ENCODE measurements at places on chromosomes 7 and 10.

- DNase-seq, result no peak
These were observed 305.8 kb downstream of the PLXNA4 start for GRCh38 chr7:132270517-132270916.

DNA sequence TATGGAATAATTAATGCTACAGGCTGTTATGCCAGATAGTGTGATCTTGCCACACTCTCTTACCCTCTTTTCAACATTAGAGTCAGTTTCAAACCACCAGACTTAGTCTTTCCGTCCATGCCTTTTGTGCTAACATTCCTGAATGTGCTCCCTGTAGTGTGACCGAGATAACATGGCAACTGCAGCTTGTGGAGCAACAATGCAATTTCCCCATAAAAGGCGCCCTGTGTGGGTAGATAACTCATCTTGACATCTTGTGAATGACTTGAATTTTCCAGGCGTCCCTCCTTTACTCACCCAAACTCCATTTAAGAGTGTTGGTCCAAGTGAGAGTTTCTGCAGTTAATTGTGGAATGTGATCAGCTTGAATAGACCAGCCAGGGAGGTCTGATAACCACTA lies 99.6 kb downstream of the DNAH11 start:
- DNase-seq, result no peak

DNA sequence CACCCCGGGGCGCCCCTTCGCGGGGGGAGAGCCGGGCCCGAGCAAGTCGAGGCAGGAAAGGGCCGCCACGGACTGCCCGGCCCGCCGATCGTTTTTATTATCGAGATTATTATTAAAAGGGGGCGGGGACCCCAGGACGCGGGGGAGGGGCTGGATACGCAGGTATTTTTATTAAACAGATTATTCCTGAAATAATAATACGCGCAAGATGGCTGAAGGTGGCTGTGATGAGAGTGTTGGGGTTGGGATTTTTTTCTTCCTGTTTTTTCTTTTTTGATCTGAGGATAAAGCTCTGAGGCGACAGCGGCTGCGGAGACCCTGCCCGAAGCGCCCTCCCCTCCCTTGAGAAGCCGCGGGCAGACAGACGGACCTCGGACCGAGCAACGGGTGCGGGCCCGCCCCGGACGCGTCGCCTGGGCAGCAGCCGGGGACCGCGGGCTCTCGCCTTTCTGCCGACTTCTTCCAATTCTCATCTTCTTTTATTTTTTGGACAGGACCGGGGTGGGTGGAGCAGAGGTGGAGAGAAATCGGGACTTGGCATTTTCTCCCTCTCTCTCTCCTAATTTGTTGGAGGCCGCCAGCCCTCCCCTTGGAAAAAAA lies 1.4 kb upstream of the TRIM8 start:
- no peak for DNase-seq

DNA sequence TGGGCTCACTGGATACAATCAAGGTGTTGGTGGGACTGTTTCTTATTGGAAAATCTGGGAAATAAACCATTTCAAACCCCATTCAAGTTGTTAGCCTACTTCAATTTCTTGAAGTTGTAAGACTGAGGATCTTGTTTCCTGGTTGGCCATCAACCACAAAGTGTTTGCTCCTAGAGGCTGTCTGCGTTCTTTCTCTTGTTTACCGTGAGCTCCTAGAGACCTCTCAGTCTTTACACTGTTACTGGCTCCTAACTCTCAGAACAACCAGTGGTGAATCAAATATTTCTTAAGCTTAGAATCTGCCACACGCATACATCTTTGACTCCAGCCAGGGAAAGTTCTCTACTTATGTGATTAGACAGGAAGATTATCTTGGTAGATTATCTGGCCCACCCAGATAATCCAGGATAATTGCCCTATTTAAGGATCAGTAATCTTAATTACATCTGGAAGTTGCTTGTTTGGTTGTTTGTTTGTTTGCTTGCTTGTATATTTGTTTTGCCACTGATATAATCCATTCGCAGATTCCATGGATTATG lies 798.7 kb downstream of the IPMK start:
- DNase-seq, result no peak

GRCh38 chr7:123573896-123574467 lies 16.4 kb upstream of the NDUFA5 start:
- DNase-seq, result no peak

Data from stimulated activated CD4-positive, alpha-beta T cell treated with anti-CD3 and anti-CD28 coated beads, Interleukin-2, amount 100 ng/mL, for 48 hours (primary cell).